Effector memory CD4-positive, alpha-beta T cell (primary cell): ENCODE measurements at places on chromosomes 2 and 18.

DNA sequence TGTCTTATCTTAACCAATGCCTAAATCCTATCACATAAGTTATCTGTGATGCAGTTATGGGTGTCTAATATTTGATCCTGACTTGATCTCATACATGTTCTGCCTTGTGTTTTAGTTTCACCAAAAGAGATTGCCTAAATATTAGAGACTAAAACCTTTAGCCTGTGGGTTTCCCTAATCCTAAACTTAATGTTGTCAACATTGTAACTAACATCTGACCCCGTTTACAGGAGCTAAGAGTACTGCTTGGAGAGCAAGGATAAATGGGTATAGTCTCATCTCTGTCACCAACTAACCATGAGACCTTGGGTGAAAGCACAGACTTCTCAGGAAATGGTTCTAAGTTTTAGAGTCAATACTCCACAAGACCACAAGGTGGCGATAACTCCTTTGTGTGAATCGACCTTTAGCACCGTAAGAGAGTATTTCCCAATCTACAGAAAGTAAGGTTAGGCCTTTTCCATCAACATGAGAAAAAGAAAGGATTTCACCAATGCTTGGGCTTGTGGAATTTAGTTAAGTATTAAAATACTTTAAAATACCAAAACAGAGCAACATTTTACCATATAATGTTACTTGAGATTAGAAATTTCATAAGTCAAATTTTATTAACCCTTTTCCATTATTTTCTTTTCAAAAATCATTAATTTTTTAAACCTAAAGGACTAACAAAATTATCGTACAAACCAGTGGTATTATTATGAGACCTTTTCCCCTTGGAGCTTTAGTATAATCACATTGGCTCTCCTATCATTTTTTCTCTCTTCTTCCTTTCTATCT is 60.5 kb downstream of the G6PC2 start:
- no peak for DNase-seq

DNA sequence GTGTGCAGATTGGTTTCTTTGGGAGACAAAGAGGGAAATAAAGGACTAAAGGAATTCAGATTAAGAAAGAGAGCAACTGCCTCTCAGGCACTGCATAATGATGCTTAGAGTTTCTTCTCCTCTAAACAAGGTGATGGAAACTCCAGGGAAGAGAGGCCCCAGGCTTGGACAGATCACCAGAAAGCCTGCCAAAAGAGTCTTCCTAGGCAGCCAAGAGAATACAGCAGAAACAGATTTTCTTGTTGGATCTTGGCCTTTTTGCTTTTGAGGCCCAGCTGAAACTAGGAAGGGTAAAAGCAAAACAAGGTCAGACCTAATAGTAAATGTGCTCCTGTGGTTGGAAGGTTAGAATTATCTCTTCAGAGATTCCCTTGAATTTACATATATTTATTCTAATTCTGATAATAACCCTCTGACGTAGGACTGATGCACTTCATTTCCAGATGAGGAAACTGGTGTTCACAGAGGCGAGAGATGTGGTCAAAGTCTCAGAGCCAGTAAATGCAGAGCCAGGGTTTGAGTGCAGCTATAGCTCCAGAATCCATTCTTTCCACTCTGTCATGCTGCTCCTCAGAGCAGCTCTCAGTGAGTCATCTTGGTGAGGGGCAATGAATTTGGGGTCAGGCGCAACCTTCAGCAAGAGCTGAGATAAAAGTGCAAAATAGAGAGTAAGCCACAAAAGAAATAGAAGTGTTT is 142.3 kb upstream of the FBXO11 start:
- DNase-seq = no peak

DNA sequence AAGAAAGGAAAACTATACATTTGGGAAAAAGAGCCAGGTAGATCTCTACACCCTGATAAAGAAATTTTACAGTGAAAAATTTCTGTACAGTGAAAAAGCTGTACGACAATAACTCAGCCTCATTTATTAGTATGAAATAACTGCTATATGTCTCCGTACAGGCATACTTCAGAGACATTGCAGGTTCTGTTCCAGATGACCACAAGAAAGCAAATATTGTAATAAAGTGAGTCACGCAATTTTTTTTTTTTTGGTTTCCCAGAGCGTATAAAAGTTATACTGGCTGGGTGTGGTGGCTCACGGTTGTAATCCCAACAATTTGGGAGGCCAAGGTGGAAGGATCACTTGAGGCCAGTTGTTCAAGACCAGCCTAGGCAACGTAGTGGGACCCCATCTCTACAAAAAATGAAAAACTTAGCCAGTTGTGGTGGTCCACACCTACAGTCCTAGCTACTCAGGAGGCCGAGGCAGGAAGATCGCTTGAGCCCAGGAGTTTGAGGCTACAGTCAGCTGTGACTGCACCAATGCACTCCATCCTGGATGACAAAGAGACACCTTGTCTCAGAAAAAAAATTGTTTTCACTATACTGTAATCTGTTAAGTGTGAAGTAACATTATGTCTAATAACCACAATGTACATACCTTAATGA is 28.2 kb upstream of the AMMECR1L start:
- DNase-seq = no peak

DNA sequence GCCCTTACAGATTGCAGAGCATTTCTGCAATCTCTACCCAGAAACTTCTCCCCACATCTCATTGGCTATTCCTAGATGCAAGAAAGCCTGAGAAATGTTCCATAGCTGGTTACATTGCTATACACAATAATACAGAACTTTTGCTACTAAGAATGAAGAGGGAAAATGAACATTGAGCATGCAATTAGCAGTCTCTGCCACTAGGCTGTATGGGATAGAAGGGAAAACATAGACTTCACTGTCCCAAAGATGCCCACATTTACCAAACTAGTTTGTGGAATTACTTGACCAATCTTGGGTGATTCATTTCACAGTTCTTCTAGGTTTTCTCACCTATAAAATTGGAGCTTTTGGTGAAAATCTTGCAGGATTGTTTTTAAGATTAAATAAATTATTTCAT is 265.7 kb upstream of the NT5C1B start:
- no peak for DNase-seq

- DNase-seq = no peak
Observed at GRCh38 chr2:20672201-20672951, 5.4 kb downstream of the GDF7 start.

GRCh38 chr2:28603821-28604220 is 108.0 kb downstream of the PLB1 start:
- no peak for DNase-seq

DNA sequence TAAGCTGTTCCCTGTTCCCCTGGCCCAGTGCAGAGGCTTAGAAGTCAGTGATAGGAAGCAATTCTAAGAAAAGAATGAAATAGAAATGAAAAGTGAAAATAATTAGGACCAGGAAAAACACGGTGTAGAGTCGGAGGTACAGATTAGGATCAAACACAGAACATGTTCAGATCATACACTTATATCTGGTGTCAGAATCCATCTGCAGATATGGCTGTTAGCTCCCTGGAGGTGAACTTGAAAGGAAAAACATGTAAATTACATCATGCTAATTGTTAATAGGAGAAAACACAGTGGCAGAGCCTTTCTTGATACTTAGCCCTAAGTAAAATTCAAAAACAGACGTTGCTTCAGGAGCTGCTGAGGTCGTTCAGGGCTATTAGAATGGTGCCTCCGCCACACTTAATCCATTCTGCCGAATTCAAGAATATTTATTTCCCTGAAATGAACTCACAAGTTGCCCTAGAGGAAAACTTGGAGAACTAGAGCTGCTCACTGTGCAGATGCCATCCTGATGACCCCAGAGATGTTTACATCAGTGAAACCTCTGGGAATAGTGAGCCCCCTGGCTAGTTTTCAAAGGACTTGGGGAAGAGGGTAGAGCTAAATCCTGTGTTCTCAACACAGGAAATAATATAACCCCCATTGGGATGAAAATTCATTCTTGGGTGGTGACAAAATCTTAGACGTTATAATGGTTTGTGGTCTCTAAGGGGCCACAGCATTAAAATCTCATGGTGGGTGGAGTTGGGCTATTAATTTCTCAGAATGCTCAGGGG is 27.5 kb downstream of the LPIN1 start:
- no peak for DNase-seq

DNA sequence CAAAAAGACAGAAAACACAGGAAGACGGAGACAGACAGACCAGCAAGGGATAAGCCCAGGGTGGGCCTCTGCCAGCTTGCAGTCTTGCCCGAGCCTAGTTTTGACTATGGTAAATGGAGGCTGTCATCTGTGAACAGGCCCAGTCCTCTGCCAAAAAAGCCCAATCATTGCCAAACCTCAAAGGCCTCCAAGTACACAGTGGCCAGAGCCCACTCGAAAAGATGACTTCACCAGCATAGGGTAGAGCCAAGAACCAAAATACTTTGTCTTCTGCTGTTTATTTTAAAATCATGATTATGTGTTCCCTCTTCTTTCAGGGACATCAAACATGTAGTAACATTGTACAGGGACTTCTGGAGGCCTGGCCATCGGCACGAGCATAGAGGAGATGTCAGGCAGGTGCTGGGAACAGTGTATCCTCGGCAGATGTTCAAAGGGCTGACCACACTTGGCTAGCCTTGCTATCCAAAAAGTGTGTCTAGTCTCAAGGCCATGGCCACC is 66.0 kb downstream of the TTC32 start:
- no peak for DNase-seq

- DNase-seq = no peak
Observed at GRCh38 chr2:228916416-228917090, 354.5 kb downstream of the PID1 start.

- no peak for DNase-seq
Observed at GRCh38 chr2:176592216-176592615, 323.0 kb downstream of the MTX2 start.

GRCh38 chr2:25312958-25313710 is 28.6 kb downstream of the DNMT3A start:
- DNase-seq = no peak

DNA sequence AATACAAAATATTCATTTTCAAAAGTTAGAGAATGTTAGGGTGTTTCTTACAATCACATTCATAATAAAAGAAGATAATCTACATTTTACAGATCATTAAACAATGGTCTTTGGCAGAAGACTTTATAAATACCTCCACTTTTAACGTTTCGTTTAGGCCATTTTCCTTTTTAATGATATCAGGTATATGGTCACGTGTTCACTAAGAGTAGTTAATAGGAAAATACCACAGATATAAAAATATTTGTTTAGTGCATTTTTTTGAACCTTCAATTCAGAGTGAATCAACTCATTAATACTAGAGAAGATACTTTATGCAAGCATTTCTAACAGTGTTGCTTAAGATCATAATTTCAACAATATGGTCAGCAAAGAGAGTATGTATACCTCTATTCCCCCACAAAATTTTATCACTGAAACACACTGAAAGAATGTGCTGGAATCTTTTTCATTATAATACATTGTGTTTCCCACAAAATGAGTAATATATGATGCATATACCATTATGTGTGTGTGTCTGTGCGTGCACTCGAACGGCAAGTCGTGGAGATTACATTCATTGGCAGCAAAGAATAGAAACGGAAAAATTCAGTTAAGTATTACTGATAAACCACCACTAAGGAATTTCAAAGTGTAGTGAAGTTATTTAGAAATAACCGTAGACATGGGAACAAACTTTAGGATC is 319.9 kb upstream of the THUMPD2 start:
- no peak for DNase-seq

GRCh38 chr2:189648846-189649509 is 12.3 kb upstream of the ASNSD1 start:
- no peak for DNase-seq

DNA sequence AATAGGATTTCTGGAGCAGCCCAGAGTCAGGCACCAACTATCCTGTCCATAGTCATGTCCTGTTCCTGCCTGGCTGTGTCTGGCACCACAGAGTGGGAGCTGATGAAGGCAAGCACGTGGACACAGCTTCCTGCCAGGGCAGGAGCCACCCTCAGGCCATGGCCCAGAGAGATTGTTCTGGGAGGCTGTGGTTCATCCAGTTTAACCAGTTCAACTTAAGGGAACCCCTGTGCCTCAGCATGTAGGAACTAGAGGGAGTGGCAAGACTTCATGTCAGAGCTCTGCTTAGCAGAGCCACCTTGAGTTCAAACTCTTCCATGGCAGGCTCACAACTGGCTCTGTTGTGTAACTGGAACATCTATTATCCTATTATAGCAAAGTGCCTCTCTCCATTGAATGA is 73.2 kb upstream of the NCKAP5 start:
- DNase-seq = no peak

DNA sequence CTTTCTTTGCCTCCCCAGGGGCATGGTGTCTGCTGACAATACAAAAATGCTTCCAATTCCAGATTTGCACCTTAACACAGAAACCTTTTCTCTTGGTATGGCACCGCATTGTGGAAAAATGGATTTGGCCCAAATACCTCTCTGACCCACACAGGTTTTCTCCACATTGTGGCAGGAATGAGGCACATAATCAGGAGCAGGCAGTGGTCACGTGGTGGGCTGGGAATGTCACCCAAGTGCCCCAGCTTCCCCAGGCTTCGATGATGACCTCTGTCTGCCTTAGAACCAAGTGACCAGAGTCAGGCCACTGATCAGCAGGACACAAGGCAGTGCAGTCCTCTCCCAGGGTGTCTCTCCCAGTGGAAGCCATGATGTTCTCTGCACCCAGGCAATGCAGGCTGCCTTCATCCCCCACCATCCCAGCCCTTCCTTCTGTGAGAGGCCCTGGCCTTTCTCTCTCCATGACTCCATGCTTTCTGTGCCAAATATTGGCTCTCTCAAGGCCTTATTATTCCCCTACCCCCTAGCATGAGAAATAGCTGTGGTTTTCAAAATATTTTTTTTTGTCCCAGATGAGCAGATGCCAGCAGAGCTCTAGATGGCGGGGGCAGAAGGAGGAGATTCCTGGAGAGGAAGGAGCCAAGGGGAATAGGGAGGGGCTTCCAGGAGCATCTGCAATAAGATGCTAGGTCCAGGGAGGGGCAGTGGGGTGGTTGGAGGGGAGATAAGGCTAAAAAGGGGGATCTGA is 198.9 kb downstream of the ACKR3 start:
- no peak for DNase-seq

DNA sequence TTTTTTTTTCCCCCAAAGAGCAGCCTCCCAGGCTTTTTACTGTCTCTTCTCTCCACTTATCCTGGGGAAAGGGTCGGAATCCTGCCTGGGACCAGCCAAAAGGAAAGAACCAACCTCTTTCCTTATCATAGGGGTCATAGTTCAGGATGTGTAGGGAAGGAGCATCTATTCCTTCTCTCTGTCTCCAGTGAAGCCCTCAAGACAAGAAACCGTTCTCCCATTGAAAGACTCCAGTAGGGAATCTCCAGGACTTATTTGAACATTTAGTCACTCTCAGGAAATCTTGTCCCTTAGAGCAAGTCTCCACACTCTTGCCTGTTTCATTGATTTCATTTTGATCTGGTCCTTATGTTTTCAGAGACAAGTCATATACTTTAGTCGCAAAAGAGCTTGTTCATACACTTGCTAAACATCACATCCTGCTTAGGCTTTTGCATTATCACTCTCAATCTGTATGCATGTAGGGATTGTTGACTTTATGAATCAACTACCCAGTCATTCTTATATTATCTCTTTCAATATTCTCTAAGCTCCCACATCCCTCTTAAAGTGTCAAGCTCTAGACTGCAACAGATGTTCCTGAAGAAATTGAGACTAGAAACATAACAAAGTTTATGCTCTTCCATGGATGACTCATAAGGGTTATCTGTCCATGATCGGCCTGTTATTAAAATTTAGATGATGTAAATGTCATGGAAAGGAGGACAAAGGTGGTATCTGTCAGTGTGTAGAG is 116.2 kb upstream of the ST6GAL2 start:
- no peak for DNase-seq
